ENCODE measurements at places on chromosomes 5 and 9.

DNA sequence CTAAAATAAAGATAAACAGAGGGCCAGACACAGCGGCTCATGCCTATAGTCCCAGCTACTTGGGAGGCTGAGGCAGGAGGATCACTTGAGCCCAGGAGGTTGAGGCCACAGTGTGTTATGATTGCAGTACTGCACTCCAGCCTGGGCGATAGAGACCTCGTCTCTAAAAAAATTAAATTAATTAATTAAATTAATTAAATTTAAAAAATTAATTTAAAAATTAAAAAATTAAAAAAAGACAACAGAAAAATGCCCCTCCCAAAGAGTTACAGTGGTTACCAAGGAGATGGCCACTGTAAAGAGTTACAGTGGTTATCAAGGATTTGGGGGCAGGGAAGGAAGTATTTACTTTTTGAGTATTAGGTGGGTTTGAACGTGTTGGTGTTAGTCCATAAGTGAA lies 38.3 kb downstream of the CDC14B start:
- no peak for DNase-seq

DNA sequence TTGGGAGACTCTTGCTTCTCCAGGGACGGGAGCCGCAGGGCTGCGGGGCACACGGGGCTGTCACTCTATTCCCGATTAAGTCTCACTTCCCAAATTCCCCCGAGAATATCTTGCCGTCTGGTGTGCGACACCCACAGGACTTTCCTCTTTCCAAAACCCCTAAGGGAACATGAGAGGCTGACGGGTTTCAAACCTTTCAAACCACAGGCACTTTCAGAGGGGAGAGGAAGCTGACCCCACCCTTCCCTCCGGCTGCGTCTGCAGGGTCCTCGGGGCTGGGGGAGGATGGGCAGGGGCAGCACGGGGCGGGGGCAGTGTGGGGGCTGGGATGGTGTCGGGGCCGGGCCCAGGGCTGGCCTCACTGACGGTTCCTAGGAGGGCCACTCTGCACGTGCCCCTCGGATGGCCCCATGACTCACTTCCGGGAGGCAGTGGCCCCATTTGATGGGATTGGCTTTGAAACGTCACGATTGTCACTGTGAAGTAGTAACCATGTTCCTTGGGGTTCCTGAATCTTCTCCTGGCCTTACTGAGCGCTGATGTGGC lies 38.2 kb downstream of the SLC9A3 start:
- no peak for DNase-seq

DNA sequence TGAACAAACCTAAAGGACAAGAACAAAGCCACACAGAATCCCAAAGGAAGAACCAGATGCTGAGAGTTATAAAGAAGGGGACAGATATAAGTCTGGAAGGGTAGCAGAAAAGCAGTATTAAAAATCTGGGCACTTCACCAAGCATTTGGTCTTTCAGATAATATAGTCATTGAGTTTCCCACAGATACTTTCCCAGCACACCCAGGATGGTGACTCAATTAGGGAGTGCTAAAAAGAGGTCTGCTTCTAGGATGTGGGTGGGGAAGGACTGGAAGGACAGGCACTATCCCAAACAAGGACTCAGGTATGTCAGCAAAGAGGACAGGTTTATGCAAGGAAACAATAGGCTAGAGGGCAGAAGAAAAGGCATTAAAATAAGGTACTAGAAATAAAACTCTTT lies 59.3 kb downstream of the DIAPH1 start:
- no peak for DNase-seq

- DNase-seq, result no peak
These were observed 42.9 kb downstream of the ZCCHC7 start for GRCh38 chr9:37163299-37163698.

GRCh38 chr5:36363101-36363500 lies 61.4 kb upstream of the RANBP3L start:
- no peak for DNase-seq

DNA sequence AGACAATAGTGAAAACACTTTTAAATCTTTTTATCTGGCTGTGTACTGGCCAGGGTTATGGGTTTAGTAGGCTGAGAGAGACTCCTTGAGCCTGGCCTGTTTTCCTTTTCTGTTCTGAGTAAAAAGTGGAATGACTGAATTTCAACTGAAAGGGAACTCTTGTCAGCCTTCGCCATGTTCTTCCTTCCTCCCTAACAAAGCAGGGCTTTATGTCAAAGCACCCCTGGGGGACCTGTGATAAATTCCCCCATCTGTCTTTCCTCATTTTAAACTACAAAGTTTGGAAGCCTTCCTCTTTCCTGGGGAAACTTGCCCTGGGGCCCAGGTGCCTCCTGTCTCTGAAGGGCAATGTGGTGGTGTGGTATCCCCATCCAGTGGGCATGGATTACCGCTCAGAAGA lies 29.7 kb downstream of the LARP1 start:
- DNase-seq, result no peak

DNA sequence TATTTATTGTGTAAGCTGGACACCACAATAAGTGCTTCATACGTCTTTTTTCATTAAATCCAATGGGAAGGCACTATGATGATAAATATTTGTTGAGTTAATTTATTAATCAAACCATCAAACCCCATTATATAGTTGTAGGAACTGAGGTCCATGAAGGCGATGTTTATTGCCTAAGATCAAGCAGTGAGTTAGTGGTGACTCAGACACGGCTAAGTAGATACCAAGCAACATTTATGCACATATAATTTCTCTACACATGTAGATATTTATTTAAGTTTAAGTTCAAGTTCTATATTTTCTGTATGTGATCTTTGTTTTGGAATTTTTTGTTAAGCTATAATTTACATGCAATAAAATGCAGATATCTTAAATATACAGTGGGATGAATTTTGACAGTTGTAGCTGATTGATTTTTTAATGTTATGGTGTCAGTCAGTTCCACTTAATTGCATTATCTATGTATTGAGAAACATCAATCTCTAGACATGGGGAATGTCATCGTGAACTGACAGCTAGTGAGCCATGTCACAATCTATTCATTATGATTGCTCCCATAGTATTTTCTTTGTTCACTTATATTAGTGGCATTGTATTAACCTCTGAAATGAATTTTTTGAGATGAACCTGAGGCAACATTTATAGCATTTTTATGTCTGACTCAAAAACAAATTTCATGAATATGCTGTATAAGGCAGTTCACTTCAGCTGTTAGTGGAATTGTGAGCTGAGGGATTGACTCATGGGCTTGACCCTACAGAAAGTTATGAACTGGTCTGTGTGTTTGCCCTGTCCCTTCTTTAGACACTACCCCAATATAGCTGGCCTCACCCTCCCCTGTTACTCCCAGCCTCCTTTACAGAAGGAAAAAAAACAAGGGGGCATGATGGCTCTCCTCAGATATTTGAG lies 11.9 kb upstream of the GARNL3 start:
- no peak for DNase-seq

All from stimulated activated CD8-positive, alpha-beta memory T cell treated with anti-CD3 and anti-CD28 coated beads, Interleukin-12 subunit alpha, Interleukin-12 subunit beta, amount 100 ng/mL, for 1 hour (primary cell).